ENCODE measurements at places on chromosomes 12 and 14.

DNA sequence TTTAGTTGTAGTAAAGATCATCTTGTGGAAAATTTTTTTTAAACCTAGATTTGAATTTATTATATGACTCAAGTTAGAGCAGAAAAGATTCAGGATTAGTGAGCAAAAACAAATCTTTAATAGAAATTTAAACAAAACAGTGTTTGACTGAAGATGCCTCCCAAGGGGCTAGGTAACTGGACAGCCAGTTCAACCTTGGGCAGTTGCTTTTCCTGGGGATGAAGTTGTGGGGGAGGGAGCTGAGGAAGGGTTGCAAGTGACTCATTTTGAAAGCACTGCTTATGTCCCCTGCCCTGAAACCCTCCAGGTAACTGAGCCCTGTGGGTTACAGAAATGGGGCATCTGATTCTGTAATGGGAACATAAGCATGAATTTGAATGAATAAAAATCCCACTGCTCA lies 13.1 kb downstream of the CFAP54 start:
- DNase-seq, result no peak

DNA sequence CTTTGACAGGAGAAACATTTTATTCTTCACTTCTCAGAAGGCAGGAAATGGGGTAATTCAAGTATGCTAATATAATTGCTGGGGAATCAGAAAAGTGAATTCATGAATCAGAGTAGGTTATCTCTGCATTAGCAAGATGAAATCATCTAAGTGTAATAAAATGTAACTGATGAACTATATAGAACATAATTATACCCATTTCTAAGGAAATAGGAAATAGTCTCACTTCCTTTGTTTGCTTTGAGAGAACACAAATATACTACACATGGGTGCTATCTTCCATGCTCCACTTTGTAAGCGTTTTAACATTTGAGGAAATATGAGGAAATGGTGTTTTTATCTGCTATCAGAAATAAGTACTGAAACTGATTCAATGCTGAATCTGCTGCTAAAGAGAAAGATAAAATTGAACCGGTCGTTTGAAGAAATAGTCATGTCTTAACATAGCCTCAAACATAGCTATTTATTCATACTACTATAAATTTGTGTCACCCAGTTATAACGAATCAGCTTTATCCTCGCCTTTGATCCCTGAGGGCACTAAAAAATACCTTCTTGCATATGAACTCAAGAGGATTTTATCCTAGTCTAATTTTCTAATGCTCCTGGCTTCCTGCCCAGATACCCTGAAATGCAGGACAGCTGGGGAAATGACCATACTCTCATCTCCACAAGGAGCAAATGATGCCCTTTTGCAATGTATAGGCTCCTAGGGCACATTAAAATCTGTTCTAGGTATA lies 696.0 kb downstream of the C12orf50 start:
- DNase-seq, result no peak

- DNase-seq, result no peak
Observed at GRCh38 chr14:86798330-86798729, 1194.7 kb downstream of the GALC start.

DNA sequence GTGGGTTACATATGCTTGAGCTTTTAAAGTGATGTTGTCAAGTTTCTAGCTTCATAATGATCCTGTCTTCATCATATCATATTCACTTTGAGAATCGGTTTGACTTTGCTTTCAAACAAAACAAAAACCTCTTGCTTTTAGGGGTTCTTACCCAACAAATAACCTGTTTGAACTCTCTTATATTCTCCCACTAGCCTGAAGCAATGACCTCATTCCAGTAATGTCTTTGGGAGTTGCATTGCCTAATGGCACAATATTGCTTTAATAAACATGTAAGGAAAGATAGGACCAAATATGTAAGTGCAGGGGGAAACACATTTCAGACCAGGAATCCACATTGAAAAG lies 27.7 kb downstream of the WBP11 start:
- DNase-seq, result no peak

DNA sequence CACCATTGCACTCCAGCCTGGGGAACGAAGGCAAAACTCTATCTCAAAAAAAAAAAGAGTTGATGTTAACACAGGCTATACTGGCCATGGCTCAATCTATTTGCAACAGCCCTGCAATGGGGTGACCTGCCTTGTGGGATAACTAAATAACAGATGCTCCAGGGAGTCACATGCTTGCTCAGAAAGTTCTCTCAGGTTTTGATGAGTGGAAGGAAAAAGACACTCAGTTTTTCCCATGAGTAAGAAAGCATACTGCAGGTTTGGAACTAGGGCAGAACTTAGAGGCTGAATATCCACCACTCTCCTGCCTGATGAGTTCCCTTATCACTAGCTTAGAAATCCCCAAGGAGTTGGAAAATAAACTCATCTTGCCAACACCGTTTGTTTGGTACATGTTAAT lies 16.9 kb downstream of the WSB2 start:
- no peak for DNase-seq

GRCh38 chr14:75264036-75264435 lies 14.6 kb upstream of the FOS start:
- no peak for DNase-seq

DNA sequence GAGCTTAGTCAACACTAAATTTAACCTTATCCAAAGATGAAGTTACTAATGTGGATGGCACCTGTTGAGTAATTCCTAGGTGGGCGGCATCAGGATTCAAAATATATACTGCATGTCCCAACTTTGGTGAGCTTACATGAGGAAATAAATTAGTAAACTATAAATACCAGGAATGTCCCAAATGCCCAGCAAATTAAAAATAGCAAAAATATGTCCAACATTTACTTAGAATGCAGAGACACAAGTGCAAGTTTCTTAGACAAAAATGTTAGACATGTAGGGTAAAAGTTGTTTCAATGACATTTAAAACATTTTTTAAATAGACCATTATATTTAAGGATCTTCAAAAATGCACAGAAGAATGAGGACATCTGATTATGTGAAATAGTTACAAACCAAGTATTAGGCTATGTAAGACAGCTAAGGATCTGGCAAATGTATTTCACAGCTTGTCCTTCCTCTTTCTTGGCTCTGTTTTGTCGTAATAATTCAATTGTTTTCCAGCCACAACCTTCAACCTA lies 115.9 kb downstream of the NAV3 start:
- no peak for DNase-seq

- no peak for DNase-seq
Observed at GRCh38 chr12:105222726-105223351, 13.1 kb downstream of the APPL2 start.

GRCh38 chr12:112180422-112180821 lies 55.1 kb downstream of the TRAFD1 start:
- DNase-seq, result no peak

- DNase-seq, result no peak
Observed at GRCh38 chr12:132620113-132620898, 1.7 kb downstream of the P2RX2 start.

DNA sequence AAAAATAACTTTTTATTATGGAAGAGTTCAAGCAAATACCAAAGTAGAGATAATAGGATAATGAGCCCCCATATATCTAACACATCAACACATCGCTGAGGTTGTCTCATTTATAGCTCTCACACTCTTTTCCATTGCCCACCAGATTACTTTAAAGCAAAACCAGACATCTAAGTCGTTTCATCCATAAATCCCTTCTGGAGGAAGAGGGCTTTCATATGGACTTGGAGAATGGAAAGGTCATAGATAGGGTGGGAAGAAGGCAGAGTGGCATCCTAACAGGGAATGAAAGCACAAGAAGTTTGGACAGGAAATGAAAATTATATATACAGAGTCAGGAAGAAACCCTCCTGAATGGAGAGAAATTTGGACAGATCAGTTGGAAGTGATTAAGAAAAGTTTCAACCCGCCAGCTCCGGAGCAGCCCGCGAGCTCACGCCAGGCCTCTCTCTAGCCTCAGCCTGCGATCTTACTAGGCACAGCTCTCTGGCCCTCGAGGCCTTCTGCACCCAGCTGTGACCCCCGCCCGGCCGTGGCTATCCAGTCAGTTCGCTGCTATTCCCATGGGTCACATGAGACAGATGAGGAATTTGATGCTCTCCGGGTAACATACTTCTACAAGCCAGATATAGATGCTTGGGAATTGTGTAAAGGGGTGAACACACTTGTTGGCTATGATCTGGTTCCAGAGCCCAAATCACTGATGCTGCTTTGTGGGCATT lies 48.4 kb upstream of the NID2 start:
- DNase-seq, result no peak

DNA sequence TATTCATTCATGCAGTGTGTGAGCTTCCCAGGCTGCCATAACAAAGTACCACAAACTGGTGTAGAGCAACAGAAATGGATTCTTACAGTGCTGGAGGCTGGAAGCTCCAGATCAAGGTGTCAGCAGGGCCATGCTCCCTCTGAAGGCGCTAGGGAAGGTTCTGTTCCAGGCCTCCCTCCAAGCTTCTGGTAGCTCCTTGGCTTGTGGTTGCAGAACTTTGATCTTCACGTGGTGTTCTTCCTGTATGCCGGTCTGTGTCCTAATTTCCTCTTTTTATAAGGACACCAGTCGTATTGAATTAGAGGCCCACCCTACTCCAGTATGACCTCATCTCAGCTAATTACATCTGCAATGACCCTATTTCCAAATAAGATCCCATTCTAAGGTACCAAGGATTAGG lies 3.1 kb downstream of the OTUB2 start:
- no peak for DNase-seq

GRCh38 chr12:19288603-19289244 lies 150.6 kb upstream of the AEBP2 start:
- no peak for DNase-seq

- DNase-seq, result no peak
Observed at GRCh38 chr14:93752980-93753561, 35.2 kb downstream of the PRIMA1 start.

- DNase-seq, result no peak
Observed at GRCh38 chr14:93675651-93676050, 112.6 kb downstream of the PRIMA1 start.

DNA sequence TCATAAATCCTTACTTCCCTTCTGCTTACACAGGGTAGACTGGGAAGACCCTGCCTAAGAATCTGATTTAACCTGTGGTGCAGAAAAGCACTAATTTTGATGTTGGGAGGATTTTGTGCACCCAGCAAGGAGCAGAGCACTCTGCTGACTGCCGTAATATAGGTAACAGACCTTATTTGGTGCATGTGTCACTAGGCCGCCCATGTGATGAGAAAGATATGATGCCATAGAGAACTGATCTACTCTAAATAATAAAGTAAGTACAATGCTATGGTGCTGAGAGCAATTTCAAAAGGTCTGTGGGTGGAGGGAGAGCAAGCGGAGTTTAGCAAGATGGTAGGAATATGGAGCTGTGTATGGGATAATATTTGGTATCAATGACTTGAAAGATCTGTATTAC lies 1663.6 kb upstream of the SEL1L start:
- DNase-seq, result no peak

- no peak for DNase-seq
Observed at GRCh38 chr12:49493900-49494299, 44.9 kb upstream of the KCNH3 start.

GRCh38 chr12:79262938-79263337 lies 398.4 kb downstream of the SYT1 start:
- DNase-seq, result no peak

DNA sequence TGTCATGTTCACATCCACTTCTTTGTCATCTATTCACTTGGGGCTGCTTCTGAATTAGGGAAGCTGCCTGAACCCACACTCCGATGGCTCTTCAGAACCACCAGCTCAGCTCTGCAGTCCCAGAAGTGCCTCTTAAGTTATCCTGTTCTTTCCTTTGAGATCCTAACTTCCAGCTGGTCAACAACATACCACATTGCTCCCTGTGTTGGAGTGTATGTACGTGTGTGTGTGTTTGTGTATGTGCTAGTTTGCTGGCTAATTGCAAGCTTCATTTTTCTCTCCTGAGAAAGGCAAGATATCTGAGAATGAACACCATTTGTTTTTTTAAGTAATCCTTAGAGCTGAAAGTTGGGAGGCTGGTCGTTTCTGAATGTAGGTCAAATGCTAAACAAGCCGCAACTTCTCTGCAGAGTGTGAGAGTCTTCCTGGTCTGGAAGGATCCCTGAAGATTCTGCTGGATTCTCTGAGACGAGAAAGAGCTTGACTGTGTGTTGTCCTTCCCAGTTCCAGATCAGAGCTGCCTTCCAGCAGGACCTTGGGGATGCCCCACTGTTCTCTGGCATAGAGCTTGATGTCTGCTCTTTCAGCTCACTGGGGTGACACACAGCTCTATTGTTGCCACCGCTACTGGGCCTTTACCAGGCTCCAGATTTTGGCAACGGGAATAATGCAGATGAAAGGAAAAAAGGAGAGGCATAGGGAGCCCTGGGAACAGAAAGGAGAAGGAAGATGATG lies 839 bp downstream of the GSG1 start:
- no peak for DNase-seq

DNA sequence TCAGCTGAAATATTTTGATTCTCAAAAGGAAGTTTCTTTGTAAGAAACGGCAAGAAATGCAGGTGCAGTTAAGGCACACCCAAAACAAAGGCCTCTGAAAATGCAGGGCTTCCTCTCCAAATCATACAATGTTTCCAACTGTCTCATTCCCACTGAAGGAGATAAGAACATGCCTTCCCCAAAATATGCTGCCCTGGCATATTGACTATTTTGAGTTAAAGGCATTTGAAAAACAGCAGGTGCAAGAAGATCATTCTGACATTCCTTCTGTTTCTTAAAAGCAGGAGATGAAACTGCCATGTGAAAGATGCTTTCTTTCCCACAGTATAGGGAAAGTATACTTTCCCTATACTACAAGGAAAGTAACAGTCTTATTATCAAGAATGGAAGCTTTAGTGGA lies 33.4 kb upstream of the VASH1 start:
- DNase-seq, result no peak

DNA sequence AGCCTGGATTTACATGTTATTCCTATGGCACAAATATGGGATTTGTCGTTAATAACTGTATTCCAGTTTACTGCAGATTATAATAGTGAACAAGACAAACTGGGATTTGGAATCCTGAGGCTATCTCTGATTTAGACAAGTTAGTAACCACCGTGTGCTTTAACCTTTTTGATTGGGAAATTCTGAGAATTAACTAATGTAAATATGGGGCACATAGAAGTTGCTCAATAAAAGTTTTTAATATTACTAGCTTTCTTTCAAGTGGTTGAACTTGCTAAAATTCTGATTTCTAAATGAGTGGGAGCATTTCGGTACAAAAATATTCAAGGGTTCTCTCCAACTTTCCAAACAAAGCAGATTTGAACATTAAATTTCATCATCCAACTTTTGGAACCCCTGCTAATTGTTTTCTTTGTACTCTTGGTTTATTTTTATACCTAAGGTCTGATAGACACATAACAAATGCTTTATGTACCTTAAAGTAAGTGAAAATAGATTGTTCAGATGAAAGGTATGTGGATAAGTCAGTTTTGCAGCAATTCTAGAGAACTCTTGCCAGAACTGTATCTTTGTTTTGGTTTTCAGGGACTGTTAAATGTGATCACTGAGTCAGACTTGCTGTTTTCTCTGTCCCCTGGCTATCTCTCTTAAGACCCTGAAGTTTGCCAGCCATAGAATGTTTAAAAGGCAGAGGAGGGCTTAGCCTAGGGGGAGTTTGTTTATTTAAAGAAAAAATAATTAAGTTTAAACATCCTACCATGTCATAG lies 57.5 kb downstream of the FRS2 start:
- no peak for DNase-seq

- DNase-seq, result no peak
Observed at GRCh38 chr14:88129306-88130056, 124.5 kb downstream of the GPR65 start.

- no peak for DNase-seq
Observed at GRCh38 chr14:91127401-91127801, 13.5 kb downstream of the DGLUCY start.

- DNase-seq, result no peak
Observed at GRCh38 chr14:96922986-96923385, 125.8 kb downstream of the VRK1 start.

Measured in 8988T (cell line).